ENCODE measurements at places on chromosomes 13 and 19. TPM values are rescaled to one million over a fixed set of nuclear protein-coding genes. Genes with fewer than 3 reads are reported as not detected.

- no peak for DNase-seq
Measured at GRCh38 chr13:108361769-108362168, 92.3 kb downstream of the TNFSF13B start.

- no peak for DNase-seq
Measured at GRCh38 chr13:101512650-101513049, 60.2 kb downstream of the ITGBL1 start.

DNA sequence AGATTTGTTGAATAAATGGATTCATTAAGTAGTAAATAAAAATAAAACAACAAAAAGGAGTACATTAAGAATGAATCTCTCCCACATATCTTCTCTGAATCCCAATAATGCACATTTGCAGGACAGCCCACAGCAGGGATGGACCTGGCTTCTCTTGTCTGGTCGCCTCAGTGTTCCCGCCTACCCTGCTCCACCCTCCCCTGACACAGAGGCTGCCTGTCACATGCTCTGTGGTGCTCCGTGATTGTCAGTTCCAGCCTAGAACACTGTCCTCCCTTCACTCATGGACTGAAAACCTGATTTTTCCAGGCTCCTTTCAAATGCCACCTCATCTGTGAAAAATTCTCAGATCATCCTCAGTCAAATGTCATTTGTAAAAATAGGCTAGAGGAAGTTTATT is 94.5 kb upstream of the GPR12 start:
- DNase-seq: no peak

CHAMP1 gene
- 22.1 TPM for total RNA-seq

KATNAL1 gene
- total RNA-seq: 10.8 TPM

ZNF793 gene
- 4.4 TPM for total RNA-seq

OBI1 gene
- total RNA-seq: 12.9 TPM

MISP gene
- total RNA-seq: not detected

B3GLCT gene
- total RNA-seq: 6.3 TPM

DNA sequence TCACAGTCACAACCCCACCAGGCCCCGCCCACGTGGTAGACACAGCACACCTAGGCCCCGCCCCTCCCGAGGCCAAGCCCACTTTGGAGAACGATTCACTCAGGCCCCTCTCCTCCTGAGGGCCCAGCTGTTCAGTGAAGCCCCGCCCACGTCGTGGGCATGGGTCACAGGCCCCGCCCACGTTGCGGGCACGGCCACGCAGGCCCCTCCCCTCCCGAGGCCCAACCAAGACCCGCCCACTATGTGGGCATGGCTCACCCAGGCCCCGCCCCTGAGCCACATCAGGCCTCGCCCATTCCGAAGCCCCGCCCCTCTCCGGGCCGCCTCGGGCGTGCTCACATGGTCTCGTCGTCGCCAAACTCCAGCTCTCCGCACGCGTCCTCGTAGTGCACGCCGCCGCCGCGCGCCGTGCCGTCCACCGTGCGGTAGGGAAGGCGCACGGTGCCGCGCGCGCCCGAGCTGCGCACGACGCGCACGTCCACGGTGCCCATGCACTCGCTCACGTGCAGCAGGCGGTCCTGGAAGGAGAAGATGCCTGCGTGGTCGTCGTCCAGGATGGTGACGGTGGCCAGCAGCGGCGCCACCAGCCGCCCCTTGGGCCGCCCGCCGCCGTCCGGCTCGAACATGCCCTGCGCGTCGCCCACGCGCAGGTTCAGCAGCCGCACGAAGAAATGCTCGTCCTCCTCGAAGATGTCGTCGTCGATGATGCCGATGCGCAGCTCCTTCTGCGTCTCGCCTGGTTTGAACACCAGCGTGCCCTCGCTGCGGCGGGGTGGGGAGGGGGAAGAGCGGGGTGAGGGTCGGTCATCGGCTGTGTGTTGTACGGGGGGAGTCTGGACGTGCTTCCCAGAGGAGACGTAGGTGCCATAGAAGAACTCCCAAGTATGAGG is 24.0 kb downstream of the SLC8A2 start:
- DNase-seq: no peak

GRCh38 chr19:54206831-54207177 is 6.1 kb downstream of the RPS9 start:
- DNase-seq: no peak

CD37 gene
- total RNA-seq: 297 TPM

GRCh38 chr19:38658462-38659306 is 11.2 kb downstream of the ACTN4 start:
- DNase-seq: no peak

GRCh38 chr13:92074658-92075057 is 676.2 kb downstream of the GPC5 start:
- no peak for DNase-seq

DNA sequence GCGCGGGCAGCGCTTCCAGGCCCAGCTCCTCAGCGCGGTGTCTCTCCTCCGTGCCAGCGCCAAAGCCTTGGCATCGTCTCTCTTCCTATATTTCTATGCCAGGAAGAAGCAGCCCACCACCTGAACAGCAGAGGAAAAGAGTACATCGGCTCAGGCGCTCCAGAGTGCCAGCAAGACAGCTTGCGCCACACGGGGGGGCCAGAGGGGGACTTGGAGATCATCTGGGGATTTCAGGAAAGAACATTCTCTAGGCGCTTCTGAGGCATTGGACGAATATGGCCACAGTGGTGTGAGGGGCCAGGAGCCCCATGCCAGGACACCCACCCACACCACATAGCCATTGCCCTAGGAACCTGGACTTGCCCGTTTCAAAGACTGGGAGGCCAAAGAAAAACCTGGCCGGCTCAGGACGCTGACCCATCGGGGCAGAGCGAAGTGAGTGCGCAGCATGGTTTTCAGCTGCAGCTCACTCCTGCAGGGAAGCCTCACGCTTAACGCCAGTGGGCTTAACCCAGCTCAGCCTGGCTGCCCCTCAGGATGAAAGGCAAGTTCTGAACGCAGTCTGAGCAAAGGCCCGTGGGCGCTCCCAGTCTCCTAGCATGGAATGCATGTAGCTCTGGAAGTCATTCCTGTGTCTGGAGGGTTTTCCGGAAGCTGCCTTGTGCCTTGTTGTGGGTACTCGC is 62.1 kb downstream of the GGACT start:
- no peak for DNase-seq

VSTM1 gene
- 10.1 TPM for total RNA-seq

Measured in spleen (tissue), 13 donors.